ENCODE measurements at places on chromosomes 12 and 14.

- no peak for DNase-seq
Measured at GRCh38 chr12:14238221-14238792, 127.2 kb upstream of the ATF7IP start.

DNA sequence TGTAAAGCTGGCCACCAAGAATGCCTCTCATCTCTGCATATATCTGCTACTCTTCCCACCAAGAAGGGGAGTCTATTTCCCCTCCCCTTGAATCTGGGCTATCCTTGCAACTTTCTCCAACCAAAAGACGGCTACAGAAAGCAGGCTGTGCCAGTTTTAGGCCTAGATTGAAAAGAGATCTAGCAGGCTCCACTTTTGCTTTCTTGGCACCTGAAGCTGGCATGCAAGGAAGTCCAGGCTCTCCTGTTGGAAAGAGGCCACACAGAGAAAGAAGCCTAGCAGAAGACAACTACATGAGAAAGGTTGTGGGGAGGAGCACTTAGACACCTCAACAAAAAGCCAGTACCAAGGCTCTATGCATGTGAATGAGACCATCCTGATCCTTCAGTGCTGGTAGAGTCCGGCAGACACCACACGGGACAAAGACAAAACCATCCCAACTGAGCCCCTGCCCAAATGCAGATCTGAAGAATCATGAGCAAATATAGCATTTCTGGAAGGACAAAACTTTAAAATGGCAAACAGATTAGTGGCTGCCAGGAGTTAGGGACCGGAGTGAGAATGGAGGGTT lies 68.0 kb downstream of the SPPL3 start:
- DNase-seq, result no peak

GRCh38 chr12:50924131-50924438 lies 28.3 kb upstream of the HIGD1C start:
- no peak for DNase-seq

GRCh38 chr12:121284551-121285390 lies 11.7 kb downstream of the CAMKK2 start:
- DNase-seq, result no peak

DNA sequence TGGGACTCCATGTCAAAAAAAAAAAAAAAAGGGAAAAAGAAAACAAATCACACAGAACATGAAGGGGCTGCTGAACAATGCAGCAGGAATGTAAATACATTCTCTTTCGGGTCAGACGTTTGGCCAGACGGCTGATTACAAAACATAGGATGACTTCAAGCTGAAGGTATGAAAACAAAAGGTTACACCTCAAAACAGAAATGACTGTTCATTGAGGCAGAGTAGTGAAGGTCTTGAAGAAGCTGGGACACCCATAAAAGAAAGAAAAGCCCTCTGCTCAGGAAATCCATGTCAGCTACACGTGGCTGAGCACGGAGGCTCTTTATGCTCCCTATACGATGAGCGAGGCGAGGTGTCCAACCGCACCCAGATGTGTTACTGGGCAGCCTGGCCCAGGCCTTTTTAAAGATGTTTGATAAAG lies 37.7 kb downstream of the FGD4 start:
- DNase-seq, result peak; percentile 59

DNA sequence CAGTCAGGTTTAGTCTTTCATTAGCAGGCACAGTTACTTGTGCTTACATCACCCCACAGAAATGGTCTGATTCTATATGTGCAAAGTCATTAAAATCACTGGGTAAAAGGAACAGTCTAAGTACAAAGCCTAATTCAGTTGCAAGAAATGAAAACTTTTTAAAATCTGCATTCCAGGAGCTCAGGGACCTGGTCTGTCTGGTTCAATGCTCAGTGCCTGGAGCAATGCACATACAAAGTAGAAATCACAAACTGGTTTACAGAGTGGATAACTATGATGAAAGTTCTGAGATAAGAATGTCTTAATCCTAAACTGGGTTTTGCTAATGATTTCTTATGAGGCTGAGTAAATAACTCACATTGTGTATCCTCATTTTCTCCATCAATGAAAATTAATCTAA lies 28.7 kb downstream of the LMNTD1 start:
- no peak for DNase-seq

- DNase-seq, result no peak
Measured at GRCh38 chr12:92605621-92606170, 97.1 kb upstream of the PLEKHG7 start.

- DNase-seq, result peak; percentile 47
Measured at GRCh38 chr12:109714141-109714912, 702 bp downstream of the FAM222A start.

DNA sequence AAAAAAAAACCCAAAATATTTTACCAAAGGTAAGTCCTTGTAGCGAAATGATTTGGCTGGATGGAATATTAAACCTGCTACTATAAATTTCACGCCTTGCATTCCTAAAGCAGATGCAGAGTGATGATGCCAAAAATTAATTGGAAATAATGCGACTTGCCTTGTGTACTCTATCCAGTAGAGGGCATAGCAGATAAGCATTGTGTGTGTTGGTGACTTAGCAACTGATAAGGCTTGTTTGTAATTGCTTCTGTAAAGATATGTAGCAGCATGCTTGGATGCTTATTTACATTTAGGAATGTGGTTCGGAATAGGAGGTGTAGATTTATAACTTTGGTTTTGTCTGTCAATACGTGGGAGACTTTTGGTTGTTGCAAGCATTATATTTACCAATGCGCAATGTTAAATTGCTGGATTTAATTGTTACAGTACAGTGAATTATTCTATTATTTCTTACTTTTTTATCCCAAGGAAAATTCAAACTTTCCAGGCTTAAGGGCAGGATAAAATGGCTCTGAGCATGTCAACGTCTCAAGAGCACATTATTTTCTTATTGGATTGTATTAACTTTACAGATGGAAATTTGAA lies 80.5 kb downstream of the TMEM260 start:
- DNase-seq, result peak; percentile 7

GRCh38 chr14:75469606-75470237 lies 41.9 kb downstream of the JDP2 start:
- DNase-seq, result no peak

DNA sequence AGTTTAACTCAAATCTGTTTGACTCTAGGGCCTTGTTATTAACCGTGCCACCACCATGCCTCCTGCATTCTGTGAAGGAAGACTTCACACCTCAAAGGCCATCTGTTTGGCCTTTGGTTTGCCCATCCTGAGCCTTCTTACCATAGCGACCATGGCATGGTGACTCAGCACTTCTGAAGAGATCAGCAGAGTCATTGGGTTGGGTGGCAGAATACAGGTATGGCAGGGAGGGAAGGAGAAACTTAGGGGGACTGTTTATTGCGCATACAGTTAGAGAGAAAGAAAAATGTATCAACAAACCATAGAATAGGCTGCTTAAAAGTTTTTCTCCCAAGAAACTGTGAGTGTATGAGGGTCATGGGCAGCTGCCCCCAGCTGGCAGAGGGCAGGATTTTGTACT lies 49.2 kb downstream of the DAD1 start:
- no peak for DNase-seq

GRCh38 chr14:93957751-93958566 lies 18.4 kb downstream of the ASB2 start:
- no peak for DNase-seq

GRCh38 chr14:68111853-68112270 lies 292.3 kb downstream of the RAD51B start:
- no peak for DNase-seq

- no peak for DNase-seq
Measured at GRCh38 chr14:22448905-22449599, 140.0 kb downstream of the DAD1 start.

DNA sequence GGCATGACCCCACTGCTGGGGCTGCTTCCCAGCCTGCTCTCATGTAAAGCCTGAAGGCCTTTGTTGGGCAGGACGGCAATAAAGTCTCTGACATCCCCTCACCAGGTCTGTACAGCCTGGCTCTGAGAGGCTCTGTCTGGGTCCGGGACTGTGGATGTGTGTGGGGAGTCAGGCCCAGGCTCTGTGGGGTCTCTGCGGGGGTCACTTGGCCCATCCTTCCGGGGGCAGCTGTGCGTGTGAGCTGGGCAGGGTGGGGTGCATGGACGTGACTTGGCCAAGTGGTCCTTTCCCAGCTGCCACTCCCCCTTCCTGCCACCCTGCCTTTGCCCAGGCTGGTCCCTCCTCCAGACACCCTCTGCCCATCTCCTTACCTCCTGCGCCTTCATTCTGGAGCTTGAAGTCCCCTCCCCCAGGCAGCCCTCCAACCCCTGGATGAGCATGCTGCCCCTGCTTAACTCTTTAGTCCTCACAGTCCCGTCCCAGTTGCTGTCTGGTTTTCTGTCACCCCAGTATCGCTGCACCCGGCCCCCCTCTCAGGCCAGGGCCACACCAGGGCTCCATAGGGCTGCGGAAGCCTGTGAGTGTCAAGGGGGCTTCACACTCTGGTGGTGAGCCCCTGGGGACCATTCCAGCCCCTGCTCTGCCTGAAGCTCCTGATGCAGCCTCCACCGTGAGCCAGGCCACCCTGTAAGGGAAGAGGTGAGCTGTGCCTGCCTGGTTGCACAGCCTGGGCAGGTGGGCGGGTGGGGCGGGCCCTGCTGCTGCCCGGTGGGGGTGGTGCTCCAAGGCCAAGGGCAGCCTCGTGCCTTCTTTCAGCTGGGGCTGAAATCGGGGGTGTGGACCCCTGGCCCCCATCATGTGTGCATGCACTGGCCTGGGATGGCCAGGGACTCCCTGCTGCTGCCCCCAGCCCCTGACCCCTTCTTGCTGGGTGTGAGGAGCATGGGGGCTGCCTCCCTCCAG lies 25.5 kb upstream of the KIF26A start:
- no peak for DNase-seq

- no peak for DNase-seq
Measured at GRCh38 chr14:56087671-56088471, 30.3 kb upstream of the PELI2 start.

DNA sequence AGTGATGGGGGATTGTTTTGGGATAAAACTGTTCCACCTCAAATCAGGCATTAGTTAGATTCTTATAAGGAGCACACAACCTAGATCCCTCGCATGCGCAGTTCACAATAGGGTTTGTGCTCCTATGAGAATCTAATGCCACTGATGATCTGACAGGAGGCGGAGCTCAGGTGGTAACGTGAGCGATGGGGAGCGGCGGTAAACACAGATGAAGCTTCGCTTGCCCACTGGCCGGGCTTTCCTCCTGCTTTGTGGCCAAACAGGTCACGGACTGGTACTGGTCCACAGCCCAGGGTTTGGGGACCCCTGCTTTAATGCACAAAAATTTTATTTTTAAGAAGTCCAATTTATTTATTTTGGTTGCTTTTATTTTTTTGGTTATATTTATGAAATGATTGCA lies 238.8 kb downstream of the AACS start:
- DNase-seq, result no peak

GRCh38 chr12:60035835-60036234 lies 440.0 kb downstream of the SLC16A7 start:
- no peak for DNase-seq

DNA sequence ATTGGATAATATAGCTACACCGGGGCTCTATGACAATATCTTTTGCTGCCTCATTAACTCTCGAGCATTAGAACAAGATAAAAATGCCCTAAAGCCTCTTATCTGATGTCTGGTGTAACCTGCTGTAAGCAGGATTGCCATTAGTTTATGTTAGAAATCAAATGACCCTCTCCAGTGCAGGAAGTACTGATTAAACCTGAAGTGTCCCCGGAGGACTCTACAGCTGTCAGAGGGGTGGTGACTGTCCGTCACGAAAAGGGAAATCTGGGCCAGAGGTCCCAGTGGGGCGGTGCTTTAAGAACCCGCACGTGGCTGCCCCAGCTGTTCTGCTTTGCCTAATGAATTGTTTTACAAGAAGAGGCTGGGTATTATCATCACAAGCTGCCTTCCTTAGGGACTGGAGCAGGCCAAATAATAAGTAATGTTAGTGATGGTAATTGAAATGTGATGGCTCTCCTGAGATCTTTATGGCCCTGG lies 55.7 kb downstream of the LIN52 start:
- DNase-seq, result no peak

DNA sequence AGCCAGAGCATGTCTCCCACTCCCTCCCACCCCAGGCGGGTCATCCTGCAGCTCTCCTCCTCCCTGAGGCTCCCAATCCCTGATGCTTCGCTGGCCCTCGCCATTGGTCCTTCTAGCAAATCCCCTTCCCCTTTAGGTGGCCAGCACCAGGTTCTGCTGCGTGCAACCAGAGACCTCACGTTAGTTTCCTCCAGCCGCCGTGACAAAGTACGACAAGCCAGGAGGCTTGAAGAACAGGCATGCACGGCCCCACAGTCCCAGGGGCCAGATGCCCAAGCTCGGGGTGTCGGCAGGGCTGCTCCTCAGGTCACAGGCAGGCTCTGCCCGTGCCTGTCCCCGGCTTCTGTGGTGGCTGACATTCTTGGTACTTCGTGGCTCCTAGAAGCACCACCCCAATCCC lies 95.8 kb downstream of the RIMBP2 start:
- no peak for DNase-seq

- no peak for DNase-seq
Measured at GRCh38 chr12:80230068-80230467, 130.7 kb downstream of the OTOGL start.

- no peak for DNase-seq
Measured at GRCh38 chr12:106764738-106765137, 9.7 kb upstream of the RIC8B start.

- DNase-seq, result no peak
Measured at GRCh38 chr12:76719171-76720041, 44.5 kb upstream of the ZDHHC17 start.

GRCh38 chr14:97271451-97271960 lies 474.3 kb downstream of the VRK1 start:
- no peak for DNase-seq

- DNase-seq, result no peak
Measured at GRCh38 chr12:728781-729180, 23.6 kb upstream of the WNK1 start.

DNA sequence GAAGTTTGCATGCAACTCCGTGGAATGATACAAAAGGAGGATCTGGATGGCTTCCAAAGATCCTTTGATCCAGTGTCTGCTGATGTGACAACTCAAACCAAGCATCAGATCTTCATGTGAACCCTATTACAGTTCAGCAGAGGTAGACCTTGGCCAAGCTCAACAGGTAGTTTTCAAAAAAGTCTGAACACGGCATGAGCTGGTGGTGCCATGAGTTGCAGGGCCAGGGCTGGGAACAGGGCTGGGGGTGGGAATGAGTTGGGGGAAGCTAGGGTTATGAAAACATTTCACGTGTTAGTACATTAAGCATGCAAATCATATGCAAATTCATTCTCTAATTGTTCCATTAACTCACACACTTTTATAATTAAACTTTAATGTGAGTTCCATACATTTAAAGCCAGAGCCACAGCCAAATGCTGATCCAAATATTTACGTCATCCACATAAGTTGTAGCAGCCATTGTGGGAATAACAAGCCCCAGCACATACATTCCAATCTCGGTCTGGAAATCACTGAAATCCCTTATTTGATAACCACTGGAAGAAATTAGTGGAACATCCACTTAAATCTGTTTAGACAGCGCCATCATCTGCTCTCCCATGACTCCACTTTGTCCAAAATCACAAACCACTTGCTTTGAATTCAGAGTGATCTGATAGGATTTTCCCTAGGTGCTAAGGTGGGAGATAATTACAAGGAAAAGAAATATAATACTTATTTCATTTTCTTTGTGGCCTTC lies 158.5 kb downstream of the APAF1 start:
- no peak for DNase-seq

Data from H54 (cell line).